NCI-H69 (cell line): ENCODE measurements at places on chromosomes 7 and 10.
A peak's percentile ranks its signal among the peaks of the same experiment; 100 is the strongest.

DNA sequence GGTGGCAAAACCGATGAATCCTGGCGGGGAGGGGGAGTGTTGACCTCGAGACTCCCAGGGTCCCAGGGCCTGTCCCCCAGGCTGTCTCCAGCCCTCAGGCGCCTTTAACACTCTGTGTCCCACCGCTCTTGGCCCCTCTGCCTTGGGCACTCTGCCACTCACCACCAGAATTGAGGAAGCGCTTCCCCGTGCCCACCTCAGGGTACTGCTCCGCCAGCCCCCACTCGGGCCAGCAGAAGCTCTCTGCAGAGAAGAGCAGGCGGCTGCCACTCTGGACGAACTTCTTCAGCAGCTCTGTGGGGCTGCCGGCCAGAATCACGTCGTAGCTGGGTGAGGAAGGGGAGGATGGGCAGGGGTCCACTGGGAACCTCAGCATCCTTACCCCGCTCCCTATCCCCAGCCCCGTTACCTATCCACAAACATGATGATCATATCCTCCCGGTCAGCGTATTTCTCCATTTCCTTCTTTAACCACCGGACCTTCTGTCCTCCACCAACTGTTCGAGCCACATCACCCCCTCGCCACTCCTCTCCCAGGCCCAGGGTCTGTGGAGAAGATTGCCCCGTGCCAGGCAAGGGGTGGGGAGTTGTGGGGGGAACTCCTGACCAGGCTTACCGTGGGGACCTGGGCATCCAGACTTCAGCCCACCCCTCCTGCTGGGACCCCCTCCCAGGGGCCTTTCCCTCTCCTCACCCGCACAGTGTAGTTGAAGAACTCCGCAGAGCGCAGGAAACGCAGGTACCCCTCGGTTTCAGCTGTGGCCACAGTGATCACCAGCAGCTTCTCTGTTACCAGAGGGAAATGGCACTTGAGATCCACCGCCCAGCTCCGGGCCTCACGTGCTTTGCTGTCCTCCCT lies 1.2 kb downstream of the PLOD3 start:
- DNase-seq: no peak

DNA sequence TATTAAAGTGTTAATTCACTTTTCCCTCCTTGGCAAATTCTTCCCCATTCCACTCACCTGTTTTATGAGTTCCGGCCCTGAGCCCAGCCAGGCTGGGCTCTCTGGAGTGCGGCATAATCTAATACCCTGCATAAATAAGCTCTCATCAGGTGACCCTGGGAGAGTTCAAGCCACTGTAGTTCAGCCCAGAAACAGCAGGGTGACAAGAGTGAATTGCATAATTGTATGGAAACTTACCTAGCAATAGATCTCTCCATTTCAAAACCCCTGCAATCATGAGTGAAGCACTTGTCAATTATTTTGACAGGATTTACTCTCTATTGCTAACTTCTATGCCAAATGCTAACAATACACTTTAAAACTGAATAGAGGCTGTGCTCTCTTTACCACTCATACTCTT lies 94.7 kb downstream of the OSBPL3 start:
- DNase-seq: peak; percentile 69

DNA sequence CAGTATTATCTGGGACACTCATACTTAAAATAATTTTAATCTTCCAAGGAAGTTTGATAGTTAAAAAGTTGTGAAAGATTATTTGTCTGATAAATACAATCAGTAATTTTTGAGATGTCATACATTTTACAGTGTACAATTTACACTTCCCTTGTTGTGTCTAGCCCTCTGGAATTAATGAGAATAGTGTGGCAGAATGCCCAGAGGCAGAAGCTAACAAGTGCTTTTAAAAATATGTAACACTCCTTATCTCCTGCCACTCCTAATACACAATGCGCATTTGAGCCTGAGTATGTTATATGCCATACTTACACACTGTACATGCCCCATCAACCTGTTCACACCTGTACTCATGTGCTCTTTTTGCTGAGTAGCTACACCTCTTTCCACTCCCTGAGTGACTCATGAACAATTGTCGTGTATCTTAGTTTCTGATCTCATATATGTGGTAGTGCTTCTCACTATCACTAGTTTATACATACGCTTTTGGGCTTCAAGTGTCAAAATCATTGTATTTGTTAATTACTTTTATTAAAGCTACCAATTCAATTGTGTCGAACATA lies 106.9 kb upstream of the GNAI1 start:
- DNase-seq: peak; percentile 20

DNA sequence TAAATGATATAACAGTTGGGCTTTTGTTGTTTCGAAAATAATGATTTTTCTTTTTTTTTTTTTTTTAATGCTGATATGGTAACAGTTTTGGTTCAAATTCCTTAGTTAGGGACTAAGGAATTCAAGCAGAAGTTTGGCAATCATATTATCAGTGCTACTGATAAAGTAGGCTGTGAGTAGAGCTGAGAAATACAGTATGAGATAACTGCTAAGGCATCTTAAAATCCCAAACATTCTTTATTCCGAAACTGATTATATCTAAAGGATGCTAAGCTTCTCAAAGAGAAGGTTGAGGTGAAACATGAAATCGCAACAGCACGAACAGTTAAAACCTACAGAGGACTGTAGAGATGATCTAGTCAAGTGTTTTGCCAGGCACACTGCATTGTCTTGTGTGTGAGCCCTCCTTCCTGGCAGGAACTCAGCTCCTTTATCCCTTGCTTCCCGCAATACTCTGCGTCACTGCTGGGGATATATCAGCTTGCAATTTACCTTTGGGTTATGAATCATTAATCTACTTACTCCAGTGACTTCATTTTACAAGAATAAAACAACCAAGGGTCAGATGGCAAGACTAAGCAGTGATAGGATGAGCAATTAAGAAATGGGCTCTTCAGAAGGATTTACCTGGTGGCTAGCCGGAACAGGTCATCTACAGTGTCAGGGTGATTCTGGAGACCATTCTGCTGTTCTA lies 36.7 kb downstream of the IRF5 start:
- no peak for DNase-seq

DNA sequence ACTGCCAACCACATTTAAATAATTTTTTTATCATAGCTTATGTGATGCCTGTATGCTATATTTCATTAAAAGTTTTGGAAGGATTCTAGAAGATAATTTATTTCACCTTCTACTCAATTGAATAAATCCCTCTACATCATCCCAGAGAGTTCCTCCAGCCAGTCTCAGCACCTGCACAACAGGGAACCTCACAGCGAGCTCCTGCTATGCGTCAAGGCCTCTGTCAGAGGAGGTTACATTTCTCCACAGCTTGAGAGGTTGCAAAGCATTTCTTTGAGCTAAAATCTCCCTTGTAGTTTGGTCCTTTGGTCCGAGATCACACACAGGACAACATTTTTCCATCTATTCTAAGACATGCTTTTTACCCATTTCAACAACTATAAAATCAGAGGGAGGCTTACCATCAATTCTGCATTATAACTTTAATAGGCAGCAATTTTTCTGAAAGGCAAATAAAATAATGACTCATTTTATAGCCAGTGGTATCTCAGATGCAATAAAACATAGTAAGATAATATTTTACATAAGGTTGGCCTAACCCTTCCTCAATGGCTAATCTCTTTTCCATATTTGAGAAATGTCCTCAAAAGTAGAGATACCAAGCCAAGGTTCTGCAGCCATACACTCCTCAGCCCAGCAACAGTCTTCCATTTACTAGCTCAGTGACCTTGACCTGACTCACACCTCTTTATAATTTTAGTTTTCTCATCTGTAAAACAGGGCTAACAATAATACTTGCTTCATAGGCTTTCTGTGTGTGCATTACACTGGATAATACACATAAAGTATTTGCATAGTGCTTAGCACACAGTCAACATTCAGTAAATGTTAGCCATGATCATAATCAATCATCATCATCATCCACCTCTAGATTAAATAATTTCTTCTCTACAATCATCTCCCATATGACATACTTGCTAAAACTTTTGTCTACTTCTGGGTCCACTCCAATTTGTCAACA lies 68.8 kb downstream of the DOCK4 start:
- DNase-seq: peak; percentile 55

GRCh38 chr10:68333440-68334431 lies 1.0 kb upstream of the PBLD start:
- DNase-seq: no peak

GRCh38 chr7:105920766-105921165 lies 42.3 kb upstream of the CDHR3 start:
- DNase-seq: no peak

- peak; percentile 36 for DNase-seq
These were observed 70.3 kb upstream of the HDAC9 start for GRCh38 chr7:18425227-18425626.

DNA sequence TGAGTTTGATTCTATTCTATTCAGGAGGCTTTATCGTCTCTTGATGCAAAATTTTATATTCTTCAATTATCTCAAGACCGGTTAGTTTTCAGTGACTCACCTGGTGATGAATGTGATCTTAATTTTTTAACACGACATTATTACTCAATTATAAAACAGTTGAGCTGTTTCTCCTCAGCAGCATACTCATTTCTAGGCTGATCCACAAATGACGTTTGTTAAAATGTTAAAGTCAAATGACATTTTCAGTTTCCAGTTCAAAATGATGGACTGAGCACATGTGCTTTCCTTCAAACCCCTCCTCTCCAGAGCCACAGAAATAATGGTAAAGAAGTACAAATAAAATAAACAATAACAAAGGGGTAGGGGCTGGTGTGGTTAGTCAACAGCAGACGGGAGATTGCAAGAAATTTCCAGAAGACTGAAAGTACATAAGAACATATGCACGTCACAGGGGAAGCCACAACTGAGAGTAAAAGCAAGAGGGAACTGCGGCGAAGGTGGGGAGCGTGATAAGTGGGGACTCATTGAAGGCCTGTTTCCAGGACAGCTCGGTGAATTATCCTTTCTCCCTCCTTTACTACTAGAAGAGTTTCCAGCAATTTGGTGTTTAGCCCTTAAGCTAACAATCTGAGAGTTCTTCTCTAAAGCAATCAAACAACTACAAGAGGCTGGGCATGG lies 10.9 kb downstream of the MACROH2A2 start:
- no peak for DNase-seq

DNA sequence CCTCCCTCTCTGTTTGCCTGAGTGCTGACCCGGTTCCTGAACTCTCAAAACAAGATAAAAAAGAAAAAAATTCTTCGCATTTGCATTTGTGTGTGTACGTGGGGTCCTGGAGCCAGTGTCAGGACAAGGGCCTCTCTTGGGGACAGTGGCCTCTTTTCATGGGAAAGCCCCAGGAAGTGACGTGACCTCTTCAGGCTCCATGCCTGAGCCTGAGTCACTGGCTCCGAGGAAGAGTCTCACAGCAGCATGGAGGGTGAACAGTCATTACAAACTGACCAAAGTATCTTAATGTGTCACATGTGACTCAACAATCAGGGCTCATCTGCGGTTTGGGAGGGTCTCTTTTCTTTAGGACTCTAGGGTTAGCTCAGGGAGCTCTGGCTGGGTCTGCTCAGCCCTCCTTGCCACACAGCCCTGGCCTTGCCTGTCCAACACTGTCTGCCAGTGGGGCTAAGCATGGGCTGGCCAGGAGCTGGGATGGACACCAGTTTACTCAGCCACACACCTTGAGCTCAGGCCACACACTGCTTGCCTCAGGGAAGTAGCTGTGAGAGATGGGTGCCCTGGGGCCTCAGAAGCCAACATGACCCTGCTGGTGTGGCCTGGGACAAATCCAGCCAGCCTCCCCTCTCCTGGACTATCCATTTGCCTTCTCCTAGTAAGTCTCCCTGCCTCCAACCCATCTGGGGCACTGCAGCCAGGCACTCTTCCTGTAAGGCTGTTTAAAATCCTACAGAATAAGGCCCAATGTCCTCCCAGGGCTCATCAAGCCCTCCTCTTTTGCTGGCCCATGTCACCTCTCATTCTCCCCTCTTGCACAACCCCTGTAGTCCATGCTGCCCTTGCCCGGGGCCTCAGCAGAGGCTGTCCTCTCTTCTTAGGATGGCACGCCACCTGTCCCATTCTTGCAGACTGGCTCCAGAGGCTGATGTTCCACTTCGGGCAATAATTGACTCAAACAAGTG lies 10.5 kb downstream of the TMEM273 start:
- DNase-seq: no peak

GRCh38 chr7:105284014-105284413 lies 104.7 kb downstream of the SRPK2 start:
- DNase-seq: no peak

DNA sequence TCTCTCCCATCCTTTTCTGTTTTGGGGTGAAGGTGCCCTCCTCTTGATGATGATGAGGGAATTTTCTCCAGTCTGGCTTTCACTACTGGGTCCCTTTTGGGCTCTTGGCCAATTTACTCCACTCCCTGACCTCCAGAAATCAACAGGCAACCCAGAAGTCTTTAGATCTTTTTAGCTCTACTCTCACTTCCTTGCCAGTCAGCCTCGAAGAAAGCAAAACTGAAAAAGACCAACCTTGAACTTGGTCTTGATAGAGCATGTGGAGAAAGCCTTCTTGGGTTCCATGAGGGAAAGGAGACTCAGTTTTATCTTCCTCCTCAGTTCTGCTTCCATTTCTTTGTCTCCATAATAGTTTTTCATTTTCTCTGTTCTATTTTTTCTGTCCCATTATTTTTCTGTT lies 91.4 kb upstream of the NPVF start:
- DNase-seq: no peak

GRCh38 chr10:48567346-48567745 lies 37.5 kb downstream of the ARHGAP22 start:
- DNase-seq: no peak

- DNase-seq: no peak
These were observed 183.4 kb downstream of the ADARB2 start for GRCh38 chr10:1553951-1554350.

GRCh38 chr10:99709480-99710229 lies 22.3 kb downstream of the COX15 start:
- DNase-seq: no peak

- DNase-seq: peak; percentile 7
These were observed 5.4 kb upstream of the FAM170B start for GRCh38 chr10:49139028-49139845.

GRCh38 chr10:7184660-7185366 lies 226.0 kb downstream of the SFMBT2 start:
- no peak for DNase-seq
